IPS-NIHi11 (cell line): ENCODE measurements at places on chromosomes 7 and 10.

- no peak for DNase-seq
Measured at GRCh38 chr10:33195608-33196376, 138.7 kb downstream of the NRP1 start.

DNA sequence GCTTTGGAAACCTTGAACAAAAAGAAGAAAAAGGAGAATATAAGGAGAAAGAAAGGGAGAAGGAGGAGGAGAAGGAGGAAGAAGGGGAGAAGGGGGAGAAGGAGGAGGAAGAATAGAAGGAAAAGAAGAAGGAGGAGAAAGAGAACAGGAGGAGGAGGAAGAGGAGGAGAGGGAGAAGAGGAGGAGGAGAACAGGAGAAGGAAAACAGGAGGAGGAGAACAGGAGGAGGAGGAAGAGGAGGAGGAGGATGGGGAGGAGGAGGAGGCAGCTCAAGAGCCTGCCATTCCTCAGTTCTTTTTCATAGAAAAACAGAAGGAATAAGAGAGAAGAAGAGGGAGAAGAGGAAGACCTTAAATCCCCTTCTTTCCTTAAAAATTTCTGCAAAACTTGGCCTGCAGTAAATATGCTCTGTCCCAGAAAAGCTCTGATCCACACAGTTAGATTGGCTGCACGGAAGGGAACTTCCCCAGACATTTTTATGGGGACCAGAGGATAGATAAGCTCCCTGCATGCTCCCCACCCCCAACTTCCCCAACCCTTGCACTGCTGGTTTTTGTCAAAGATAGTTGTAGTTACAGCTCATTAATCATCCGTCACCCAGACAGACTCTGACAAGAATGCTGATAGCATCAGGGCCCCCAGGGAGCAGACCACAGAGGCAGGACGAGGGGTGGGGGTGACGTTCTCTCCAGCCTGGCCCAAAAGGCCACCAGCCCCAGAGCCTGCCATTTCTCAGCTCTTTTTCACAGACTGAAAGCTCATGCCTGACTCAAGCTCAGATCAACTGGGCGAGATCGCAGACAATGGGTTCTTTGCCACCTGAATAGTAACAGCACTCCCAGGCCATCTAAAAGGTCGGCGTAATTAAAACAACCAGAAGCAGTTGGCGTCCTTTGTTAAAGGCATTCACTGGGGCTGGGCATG is 34.5 kb upstream of the LYZL1 start:
- no peak for DNase-seq

- no peak for DNase-seq
Measured at GRCh38 chr10:72081772-72082590, 6.4 kb downstream of the SPOCK2 start.

DNA sequence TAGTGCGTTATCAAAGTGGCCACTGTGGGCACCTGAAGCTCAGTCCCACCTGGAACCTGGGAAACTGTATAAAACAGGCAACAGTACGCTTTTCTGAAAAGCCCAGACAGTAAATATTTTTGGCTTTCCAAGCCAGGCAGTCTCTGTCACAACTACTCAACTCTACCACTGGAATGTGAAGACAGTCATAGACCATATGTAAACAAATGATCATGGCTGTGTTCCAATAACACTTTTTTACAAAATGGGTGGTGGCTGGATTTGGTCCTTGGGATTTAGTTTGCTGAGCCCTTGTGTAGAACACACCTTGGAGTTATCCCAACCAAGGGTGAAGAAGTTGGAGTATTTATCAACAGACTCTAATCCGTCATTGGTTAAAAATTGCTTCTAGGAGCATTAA is 259.9 kb downstream of the SKIDA1 start:
- no peak for DNase-seq

DNA sequence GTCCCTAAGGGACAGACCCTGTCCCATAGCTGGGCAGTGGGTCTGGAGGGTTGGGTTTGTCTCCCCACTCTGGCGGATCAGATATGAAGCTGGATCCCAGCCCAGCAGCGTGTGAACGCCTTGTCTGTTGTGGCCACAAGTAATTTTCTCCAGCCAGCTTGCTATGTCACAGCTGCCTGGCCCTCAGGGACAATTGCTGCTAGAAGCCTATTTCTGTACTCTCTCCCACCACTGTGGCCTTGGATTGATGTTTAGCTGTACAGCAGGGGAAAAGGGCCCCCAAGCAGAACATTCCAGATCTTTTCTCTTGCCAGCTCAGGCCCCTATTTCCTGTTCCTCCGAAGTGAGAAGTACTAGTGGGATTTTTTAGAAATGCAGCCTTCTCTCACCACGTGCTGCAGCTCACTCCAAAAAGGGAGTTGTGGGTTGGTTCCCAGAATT is 53.5 kb upstream of the WAC start:
- no peak for DNase-seq
